ENCODE measurements at places on chromosomes 7 and 10.

DNA sequence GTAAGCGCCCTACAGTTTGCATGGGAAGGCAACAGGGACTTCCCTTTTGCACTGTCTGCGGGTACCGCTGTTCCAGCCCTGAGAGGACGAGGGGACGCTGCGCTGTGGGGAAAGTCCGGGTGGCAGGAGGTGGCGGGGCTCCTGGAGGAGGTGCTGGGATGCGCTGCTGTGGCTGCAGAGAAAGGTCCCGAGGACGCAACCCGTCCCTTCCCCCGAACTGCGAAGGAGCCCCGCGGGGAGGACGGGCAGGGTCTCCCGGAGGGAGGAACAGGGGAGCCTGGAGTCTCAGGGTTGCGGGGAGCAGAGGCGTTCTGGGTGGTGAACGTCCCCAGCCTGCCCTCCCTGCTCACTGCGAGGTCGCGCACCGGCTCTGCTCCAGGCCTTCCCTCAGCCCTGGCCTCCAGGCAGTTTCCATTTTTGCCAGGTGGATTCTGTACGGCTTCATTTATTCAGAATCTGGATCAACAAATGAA, 91.6 kb downstream of the CXCL12 start:
- DNase-seq: no peak

DNA sequence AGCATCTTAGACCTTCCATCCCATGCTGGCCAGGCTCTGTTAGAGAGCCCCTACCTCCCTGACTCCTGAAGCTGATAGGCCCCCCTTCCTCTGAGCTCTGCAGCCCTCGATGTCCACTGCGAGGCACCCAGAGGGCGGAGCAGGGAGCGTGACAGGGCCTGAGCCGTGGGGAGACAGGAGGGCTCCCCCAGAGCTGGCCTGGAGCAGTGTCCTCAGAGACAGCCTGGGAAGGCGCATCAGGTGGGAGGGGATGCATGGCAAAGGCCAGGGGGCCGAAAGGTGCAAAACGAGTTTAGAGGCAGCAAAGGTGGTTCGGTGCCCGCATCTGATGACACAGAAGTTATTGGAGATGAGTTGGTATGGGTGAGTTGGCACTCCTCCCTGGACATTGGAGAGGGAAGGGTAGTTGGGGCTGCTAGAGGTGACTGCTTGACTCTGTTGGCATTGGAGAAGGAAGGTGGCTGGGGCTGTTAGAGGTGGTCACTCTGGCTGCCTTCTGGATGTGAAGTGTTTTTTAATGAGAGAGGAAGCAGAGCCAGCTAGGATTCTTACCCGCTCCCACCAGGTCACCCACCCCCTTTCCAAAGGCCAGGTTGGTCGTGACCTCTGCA, 53.1 kb downstream of the PRF1 start:
- DNase-seq: no peak

GRCh38 chr7:45985902-45986301, 64.8 kb upstream of the IGFBP3 start:
- DNase-seq: no peak

GRCh38 chr7:148670807-148671206, 27.9 kb upstream of the CUL1 start:
- DNase-seq: no peak

DNA sequence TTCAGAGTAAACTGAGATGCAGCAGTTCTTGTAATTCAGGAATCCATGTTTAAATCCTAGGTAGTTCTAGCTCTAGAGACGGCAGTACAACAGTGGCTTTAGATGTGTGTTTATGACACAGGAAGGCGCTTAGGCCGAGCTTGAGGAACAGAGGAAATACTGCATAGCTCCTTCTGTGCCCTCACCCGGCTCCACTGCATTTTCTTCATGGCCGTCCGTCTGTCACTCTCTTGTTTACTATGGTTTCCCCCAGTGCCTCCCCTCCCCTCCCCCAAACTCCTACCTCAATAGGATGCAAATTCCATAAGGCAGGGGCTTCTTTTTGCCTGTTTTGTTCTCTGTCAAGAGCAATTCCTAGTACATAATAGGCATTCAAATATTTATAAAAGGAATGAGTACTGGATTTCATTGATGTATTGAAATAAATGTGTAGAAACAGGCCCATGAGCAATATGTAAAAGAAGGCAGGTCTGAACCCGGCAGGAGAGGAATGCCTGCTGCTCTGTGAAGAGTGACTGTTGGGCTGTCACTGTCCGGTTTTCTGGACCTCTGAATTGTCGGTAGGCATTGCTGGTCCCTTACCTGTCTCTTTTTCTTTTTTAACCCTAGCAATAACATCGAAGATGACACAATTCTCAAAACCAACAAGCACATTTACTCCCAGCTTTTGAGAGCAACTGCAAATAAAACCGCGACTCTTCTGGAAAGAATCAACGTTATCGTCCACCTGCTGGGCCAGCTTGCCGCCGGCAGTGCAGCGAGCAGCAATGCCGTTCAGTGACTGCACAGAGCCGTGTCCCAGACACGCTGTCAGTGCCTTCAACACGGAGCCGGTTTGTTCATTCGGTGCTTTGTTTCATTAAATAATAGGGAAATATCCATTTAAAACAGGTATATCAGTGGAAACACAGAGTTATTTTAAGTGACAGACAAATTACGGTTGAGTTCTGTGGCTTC, 12.7 kb downstream of the MMP21 start:
- no peak for DNase-seq

- DNase-seq: no peak
Measured at GRCh38 chr7:77838929-77839491, 40.4 kb downstream of the PHTF2 start.

- no peak for DNase-seq
Measured at GRCh38 chr7:95989301-95989700, 216.9 kb downstream of the DYNC1I1 start.

DNA sequence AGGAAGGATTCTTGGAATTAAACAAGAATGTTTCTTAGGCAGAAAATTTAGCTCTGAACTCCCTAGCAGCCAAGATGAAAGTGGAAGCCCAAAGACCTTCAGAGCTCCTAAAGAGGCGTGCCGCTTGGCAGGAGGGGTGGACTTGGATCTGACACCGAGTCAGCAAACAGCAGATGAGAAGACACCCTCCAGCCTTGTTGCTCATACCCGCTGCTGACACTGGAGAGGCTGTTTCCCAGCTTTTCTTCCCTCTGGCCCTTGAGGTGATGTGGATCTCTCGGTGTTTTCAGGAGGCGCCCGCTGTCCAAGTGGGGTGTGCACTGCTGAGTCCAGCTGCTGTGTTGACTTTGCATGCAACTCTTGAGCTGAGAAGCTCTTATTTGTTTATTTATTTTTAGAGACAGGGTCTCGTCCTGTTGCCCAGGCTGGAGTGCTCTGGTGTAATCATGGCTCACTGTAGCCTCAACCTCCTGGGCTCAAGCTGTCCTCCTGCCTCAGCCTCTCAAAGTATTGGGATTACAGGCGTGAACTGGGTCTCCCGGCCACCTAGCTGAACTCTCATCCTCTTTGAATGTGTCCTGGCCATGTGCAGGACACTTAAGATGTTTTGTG, 21.5 kb downstream of the SLC18A2 start:
- no peak for DNase-seq

DNA sequence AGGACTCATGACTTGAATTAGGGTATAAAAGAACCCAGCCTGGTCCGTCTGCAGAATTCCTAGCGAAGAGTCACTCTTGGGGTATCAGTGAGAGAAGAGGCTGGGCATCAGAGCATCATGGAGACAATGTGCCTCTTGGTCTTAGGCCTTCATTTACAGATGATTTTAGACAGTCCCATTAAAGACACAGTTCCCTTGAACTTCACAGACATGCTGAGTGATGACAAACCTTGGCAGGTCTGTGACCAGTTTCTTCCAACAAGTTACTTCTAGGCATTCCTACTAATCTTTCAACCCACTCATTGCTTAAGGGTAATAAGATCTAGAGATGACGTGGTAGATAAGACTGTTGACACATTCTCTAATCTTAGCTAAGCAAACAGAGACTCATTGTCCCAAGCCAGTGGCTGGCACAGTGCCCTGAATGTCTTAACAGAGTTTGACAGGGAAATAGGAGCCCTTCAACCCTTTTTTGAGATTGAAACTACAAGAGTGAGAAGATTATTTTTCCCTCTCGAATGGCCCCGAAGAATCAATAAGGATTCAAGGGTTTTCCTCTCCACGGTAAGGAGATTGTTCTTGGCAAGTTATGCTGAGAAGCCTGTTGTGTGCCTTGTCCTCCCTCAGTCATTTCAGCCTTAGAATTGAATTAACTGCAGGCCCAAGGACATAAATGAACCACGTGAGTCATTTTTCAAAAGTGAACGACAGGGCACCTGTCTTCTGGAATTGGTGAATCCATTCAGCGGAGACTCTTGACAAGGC, 281.1 kb downstream of the CCDC3 start:
- no peak for DNase-seq

DNA sequence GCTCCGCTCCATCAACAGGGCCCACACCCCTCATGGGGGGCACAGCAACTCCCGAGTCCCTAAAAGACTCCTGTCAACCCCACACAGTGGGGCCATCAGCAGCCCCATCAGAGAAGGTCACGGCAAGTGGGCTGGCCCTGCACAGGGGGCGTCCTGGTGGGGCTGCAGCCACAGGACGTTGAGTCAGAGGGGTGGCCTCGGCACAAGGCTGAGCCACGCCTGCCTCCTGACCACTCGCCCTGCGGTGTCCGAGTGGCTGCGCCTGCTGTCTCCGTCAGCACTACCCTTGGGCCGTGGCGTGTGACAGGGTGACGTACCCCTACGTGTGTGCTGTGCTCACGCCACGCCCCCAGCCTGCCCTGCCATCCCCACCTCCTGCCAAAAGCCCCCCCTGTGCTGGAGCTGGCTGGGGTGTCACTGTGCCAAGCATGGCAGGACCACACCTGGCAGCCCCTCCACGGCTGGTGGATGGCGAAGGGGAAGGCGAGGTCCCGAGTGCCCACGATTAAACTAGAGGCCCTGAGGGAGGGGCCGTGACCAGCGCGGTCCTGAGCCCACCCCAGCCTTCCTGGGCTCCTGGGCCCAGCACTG, 26.0 kb upstream of the NKX6-2 start:
- no peak for DNase-seq
